ENCODE measurements at places on chromosomes 12 and 14.

- DNase-seq, result no peak
These were observed 9.7 kb upstream of the PLBD1 start for GRCh38 chr12:14577344-14577743.

DNA sequence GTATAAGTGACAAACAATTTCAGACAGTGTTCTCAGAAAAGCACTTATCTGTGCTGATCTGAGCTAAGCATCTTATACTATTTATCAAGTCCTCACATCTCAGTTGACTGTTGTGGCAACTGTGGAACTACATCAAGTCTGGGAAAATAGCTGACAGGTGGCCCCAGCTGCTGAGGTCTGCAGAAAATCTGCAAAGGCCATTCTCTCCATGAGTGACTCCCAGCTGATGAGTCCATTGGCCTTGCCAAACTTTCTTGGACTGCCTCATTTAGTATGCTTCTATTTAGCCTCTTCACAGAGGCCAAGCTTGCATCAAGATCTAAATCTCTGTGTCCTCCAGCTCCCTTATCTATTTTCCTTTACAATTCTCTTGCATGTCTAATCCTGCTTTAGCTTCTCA lies 174.5 kb upstream of the RBM19 start:
- DNase-seq, result no peak

- DNase-seq, result no peak
These were observed 440.7 kb downstream of the CCER1 start for GRCh38 chr12:90514325-90514724.

DNA sequence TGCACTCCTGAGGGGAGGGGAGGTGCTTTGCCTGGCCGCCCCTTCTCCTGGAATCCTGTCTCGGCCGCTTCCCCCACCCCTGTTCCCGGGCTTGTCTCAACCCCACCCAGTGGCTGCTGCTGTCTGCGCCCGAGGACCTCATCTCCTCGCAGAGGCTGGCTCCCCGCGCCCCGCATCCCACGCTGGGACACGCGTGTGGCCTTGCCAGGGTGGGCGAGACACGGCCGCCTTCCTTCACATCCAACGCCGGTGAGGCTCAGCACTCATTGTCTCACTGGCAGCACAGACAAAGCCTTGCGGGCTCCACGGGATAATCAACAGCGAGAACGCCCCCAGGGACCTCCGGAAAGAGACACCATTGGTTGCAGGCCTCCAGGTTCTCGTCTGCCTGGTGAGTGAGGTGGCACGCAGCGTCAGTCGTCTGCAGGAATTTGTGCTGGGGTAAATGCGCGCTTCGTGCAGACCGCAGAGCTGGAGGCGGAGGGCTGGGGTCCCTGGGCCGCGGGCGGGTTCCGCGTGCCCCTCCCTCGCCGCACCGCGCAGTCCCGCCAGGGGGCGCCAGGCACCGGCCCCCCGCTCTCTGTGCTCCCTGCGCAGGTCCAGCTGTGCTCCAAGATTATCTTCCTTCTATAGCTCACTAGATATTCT lies 26.8 kb downstream of the CCDC177 start:
- DNase-seq, result no peak

GRCh38 chr14:61768240-61768639 lies 6.0 kb downstream of the SNAPC1 start:
- DNase-seq, result no peak

GRCh38 chr14:92665661-92666110 lies 82.7 kb downstream of the LGMN start:
- DNase-seq, result no peak

- no peak for DNase-seq
These were observed 40.3 kb upstream of the SLC38A2 start for GRCh38 chr12:46412857-46413256.
